Stimulated activated CD4-positive, alpha-beta T cell treated with anti-CD3 and anti-CD28 coated beads, Interleukin-2, amount 100 ng/mL, for 48 hours (primary cell): ENCODE measurements at places on chromosomes 5 and 9.
A peak's percentile ranks its signal among the peaks of the same experiment; 100 is the strongest.

- DNase-seq = no peak
These were observed 6.9 kb downstream of the PCDHGA12 start for GRCh38 chr5:141437221-141437620.

DNA sequence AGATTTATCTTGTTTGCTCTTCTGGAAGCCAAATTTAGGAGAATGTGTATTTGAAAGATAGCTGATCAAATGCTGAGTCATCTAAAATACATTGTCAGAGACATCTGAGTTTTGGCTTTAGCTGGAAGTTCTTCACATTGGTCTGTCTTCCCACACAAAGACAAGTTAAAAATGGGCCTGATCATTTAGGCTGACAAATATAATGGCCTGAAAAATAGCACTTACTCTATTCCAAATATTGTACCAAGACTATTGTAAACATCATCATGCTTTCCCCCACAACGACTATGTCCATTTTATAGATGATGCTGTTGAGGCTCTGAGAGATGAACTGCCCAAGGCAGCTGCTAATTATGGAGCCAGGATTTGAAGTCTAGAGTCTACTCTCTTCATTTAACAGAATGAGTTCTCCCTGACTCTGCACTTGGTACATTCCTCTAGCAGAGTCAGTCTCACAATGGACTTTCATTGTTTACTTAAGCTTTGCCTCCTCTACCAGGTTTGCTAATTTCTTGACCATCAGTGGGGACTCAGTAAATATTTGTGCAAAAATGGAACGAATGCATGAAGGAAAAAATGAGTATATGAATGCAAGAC, 619.4 kb upstream of the KLF4 start:
- DNase-seq = no peak

DNA sequence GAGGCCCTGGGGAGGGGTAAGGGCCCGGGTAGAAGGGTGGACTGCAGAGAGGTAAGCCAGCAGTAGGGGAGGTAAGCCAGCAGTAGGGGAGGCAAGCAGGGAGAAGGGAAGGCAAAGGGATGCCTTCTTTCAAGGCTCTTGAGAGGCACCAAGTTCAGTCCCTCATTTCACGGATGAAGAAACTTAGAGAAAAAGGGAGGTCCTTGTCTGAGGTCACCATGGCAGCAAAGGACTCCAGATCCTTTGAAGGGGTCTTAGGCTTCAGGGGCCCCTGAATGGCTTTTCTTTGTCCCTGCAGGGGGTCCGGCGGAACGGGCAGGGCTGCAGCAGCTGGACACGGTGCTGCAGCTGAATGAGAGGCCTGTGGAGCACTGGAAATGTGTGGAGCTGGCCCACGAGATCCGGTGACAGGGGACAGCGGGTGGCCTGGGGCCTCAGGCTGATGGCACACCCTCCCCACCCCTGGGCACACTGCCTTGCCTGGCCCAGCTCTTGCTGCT, 42.6 kb downstream of the RGS3 start:
- DNase-seq = no peak

GRCh38 chr5:177086654-177087397, at the start of gene FGFR4:
Gene FGFR4, plus strand, starts transcription at chr5:177086915. Its CDS starts 2,688 bp downstream, at chr5:177089603.
- peak; percentile 36 for DNase-seq

GRCh38 chr5:110727025-110727314, 499 bp upstream of the TMEM232 start:
- DNase-seq = no peak

GRCh38 chr5:58458743-58459145, 1.1 kb downstream of the PLK2 start:
- DNase-seq = no peak

DNA sequence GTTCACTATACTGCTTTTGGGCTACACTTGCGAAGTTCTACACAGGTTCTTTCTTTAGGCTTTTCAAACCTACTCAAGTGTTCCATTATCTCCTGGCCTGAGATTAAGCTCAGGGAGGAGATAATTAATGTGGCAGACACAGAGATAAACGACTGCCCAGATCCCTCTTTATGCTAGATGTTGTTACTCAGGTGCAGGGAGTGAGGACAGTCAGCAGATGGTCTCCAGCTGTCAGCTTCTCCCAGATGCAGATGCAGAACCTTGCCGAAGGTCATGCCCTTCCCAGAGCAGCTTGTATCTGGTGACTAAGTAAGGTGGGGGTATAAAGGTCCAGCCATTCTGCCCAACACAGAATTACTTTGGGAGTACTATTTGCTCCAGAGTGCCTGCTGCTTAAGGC, 166.2 kb downstream of the ZNF462 start:
- DNase-seq = no peak

- DNase-seq = no peak
These were observed 14.8 kb downstream of the PPP3R2 start for GRCh38 chr9:101579711-101580545.

DNA sequence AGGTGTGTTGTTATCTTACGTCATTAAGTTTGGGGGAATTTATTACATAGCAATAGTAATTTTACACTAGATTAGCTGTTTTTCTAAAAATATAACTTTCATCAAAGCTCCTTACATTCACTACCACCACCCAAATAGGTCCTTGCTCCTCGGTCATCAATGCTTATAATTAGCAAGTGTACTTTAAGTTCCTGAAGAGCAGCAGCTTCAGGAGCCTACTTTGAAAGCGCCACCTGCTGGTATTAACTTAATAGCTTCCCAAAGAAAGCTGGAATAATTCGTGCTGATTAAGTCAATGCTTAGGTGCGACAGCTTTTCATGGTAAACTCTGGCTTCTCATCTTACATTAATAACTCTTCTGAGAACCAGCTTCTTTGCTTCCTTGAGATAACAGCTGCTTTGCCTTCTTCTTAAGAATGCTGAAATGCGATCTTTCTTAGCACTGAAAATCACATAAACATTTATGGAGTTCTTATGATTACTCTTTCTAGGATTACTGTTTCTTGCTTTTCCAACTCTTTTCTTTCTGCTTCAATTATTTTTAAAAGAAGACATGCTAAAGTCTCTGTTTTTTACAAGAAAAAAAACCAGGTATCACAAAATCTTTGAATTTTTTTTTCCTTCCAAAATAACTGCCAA, 10.0 kb upstream of the C5 start:
- no peak for DNase-seq

GRCh38 chr5:61767231-61768080, 435.4 kb downstream of the ZSWIM6 start:
- no peak for DNase-seq

DNA sequence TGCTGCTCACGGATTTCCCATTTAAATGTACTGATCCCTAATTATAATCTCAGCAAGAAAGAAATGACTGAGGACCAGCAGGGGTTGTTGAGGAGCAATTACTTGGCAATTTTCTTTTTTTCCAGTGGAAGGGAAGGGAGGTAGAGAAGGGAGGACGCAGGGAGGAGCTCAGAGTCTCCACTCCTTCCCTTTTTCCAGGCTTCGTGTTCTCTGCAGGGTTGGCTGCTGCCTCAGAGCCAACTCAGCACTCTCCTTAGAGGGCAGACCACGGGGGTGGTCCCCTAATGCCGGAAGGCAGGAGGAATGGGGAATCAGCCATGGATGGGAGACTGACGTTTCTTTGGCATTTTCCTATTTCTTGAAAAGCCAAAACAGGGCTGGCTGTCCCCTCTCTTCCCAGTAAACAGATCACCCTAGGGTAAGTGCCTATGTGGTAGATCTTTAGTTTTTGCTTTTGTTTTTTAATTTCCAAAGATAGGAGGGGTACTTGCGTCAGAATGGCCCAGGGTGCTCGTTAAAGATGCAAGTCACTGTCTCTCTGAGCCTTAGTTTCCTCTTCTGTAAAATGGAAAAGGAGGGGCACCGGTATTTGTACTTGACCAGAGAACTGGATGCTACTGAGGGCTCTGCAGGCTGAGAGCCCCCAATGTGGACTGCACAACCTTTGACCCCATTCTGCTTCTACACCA, 39.6 kb upstream of the LCP2 start:
- DNase-seq = no peak

GRCh38 chr5:146553446-146553845, 37.5 kb upstream of the GPR151 start:
- DNase-seq = no peak

GRCh38 chr9:123191260-123191659, 77.1 kb downstream of the STRBP start:
- DNase-seq = no peak

DNA sequence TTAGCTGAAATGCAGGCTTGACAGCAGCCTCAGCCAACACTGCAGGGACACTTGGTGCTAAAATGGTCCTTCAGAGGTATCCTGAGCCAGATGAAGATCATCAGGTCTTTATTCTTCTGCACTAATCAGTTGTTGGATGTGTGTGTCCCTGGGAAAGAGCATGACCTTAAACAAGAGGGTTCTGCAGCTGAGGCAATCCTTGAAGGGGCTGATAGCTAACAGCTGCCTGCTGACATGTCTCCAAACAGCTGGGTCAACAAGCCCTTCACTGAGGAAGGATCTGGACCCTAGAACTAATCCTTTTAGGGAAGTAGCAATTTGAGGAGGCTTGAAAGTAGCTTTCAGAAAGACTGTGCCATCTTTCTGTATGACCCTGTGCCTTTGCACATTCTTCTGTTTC, 376.3 kb upstream of the ACTBL2 start:
- no peak for DNase-seq

DNA sequence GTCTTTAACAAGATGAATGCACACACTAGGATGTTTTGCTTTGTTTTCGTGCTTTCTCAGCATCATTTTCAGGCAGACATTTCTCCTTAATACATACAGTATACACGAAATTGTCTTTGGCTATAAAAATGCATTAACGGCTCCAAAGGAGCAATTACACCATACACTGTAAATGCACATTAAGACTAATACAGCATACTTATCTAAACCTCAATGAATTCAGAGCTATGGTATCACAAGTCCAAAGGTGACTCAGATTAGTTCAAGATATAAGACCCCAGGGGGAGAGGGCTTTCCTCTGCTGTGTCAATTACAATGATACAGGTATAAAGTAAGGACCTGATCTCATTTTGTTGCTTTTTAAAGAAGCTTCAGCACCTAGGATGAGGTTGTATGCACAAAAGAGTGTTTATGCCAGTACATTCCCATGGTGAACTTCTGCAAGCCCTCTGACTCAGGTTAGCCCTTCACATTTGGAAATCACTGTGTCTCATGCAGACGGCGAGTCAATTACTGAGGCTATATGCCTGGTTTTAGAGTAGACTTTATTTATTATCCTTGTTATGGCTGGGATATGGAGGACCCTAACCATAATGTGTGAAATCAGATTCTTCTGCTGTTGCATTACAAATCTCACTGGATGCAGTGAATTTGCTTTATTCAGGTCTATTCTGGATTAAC, 233.3 kb downstream of the ZNF608 start:
- no peak for DNase-seq

- DNase-seq = no peak
These were observed 52.9 kb downstream of the RASGEF1C start for GRCh38 chr5:180156141-180156540.

DNA sequence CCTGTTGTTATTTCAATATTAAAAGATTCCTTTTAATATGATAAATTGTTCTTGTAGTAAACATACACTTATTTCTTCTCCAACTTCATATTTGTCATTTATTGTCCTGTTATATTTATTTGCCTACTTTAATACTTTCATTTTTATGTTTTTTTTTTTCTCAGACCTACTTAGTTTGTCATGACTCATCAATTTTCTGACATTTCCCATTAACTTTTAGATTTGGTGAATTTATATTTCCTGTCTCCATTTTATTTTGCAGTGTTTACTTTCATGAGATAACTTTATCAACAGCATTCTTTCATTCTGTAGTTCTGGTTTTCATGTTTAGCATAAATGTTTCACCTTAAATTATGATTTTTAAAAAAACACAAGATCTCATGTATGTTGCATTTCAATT, 788.7 kb downstream of the EFNA5 start:
- DNase-seq = no peak

DNA sequence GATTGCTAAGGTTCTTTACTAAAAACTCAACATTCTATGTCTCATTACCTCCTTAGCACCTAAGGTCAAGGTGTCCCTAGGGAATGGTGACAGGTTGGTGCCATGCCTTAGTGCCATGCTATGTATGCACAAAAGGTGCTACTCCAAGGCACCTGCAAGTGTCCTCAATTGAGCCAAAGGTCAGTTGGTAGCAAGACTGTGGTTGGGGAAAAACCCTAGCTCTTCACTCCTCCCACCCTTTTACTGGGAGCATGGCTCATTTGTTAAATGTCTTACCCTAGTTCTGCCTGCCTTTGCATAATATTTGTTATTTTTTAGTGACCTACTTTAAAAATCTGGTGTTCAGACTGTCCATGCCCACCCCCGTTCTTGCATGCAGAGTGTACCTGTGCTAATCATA, 17.0 kb downstream of the ACO1 start:
- no peak for DNase-seq

GRCh38 chr9:114701988-114702387, 20.0 kb upstream of the TEX48 start:
- no peak for DNase-seq

GRCh38 chr5:108122702-108123101, 259.2 kb downstream of the FBXL17 start:
- DNase-seq = no peak

DNA sequence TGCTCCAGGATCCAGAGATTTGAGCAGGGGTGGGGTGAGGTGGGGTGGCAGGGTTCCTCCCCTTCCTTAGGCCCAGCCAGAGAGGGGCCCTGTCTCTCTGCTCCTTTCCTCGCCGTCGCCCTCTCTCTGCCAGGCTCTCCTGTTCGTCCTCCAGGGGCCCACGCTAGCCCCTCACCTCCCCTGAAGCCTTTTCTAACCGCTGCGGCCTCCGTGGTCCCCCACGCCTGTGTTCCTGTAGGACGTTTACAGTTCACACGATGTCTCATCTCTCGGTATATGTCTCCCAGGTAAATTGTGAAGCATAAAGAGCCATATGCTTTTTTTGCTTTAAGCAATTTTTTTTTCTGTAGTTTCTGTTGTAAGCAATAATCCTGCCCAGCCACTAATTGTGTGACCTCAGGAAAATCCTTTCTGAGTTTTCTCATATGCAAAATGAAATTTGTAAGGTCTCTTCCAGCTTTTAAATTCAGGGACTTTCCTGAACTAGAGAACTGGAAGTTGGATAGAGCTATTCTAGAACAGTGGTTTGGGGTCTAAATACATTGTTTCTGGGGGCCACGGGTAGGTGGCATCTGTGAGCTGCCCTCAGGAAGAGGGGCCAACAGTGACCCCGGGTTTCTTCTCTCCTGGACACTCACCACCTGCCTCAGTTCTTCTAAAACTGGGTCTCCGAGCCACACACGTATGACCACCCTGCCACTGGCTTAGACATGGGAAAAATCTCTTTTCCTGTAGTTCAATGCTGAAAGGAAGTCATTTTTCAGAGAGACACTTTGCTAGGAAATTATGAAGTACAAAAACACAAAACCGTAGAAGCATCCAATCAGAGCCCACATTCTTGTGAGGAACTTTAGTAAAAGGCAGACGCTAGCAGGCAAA, 50.2 kb upstream of the ZNF366 start:
- DNase-seq = no peak

DNA sequence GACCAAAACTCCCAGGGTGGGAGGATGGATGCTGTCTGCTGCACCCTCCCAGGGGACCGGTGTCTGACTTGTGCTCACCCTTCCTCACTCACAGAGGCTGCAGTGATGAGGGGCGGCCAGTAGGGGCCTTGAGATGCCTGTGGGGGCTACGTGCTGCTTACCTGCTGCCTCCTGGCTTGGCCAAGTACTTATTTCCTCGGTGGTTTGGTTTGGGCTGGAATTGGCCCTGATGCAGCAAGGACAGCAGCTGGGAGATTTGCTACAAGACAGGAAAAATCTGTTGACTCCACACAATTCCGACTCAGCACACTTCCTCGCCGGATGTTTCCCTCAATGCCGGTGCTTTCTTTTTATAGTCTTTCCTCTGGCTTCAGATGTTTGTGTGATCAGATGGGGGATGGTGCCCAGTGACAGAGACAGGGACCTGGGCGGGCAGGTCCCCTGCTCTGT, 6.6 kb downstream of the PCDH12 start:
- DNase-seq = peak; percentile 23

- no peak for DNase-seq
These were observed 425.7 kb downstream of the PIK3R1 start for GRCh38 chr5:68641211-68641610.
